ENCODE measurements at places on chromosomes 3 and 15.

- no peak for DNase-seq
Measured at GRCh38 chr15:57915827-57916531, 149.5 kb downstream of the ALDH1A2 start.

GRCh38 chr15:98903377-98904018 lies 104.1 kb downstream of the PGPEP1L start:
- DNase-seq: no peak

- no peak for DNase-seq
Measured at GRCh38 chr15:39502611-39503195, 78.2 kb upstream of the THBS1 start.

GRCh38 chr3:148269816-148270215 lies 427.9 kb upstream of the AGTR1 start:
- no peak for DNase-seq
